ENCODE measurements at places on chromosomes 4 and X. TPM values are rescaled to one million over a fixed set of nuclear protein-coding genes. Genes with fewer than 3 reads are reported as not detected.

The RBM46 gene
- polyA plus RNA-seq: 0.10 TPM

The TNMD gene
- 3.4 TPM for polyA plus RNA-seq

The PRSS12 gene
- 13.2 TPM for polyA plus RNA-seq

The IL13RA2 gene
- 1.2 TPM for polyA plus RNA-seq

The SLC2A9 gene
- polyA plus RNA-seq: 9.0 TPM

The DGKK gene
- polyA plus RNA-seq: 10.9 TPM

- DNase-seq: no peak
These were observed 432.0 kb upstream of the FAM241A start for GRCh38 chr4:111713276-111713675.

DNA sequence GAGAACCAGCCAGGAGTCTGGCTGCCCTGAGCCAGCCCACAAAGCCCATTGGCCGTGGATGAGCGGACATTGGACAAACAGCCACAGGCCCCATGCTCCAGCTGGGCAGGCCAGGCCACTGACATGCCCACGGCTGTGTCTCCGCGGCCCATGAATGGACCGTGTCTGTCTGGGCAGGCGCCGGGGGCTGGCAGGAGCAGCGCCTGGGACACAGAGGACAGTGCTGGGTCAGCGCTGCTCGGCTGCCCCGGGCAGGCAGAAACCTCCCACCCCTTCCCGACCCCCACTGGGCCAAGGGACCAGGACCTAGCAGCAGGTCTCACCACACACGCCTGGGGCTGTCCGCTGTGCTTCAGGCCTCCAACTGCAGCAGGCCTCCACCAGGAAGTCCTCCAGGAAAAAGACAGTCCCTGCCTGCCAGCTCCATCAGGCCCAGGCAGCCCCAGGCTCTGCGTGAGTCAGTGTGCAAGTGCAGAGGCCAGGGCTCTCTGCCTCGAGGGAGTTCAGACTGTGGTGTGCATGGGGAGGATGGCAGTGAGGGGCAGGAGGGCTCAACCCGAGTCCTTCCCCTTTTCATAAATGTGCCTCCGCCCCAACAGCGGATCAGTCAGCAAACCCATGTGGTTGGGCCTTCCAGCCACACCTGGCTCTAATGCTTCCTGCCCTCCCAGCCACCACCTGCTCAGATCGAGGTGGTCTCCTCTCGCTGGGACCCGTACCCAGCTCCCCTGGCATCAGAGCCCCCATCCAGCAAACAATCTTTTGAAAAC lies 17.2 kb upstream of the FGFR3 start:
- no peak for DNase-seq

- no peak for DNase-seq
These were observed 7.8 kb downstream of the PNCK start for GRCh38 chrX:153665726-153666306.

DNA sequence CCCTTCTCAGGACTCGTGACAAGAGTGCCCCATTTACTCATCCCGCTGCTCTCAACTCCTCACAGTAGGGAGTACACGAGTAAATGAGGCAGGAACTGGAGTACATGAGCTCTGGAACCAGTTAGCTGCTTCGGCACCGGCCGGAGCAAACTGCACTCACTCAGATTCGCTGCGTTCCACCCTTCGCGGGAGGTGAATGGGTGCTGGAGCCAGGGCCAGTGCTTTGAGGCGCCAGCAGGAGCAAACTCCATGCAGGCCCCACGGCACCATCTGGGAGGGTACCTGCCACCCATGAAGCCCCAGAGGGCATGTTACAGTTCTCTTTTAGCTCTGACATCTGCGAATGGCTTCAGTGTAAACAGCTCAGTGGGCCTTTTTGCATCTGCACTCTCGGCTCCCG lies 315.5 kb upstream of the GK2 start:
- DNase-seq: no peak
